Stimulated activated CD4-positive, alpha-beta T cell treated with anti-CD3 and anti-CD28 coated beads, Interleukin-15, amount 100 ng/mL, for 1 hour (primary cell): ENCODE measurements at places on chromosomes 1 and 21.

GRCh38 chr1:26224606-26225005 is 9.4 kb upstream of the CEP85 start:
- DNase-seq, result no peak

- DNase-seq, result no peak
Measured at GRCh38 chr21:41640748-41641509, 125.9 kb downstream of the RIPK4 start.

DNA sequence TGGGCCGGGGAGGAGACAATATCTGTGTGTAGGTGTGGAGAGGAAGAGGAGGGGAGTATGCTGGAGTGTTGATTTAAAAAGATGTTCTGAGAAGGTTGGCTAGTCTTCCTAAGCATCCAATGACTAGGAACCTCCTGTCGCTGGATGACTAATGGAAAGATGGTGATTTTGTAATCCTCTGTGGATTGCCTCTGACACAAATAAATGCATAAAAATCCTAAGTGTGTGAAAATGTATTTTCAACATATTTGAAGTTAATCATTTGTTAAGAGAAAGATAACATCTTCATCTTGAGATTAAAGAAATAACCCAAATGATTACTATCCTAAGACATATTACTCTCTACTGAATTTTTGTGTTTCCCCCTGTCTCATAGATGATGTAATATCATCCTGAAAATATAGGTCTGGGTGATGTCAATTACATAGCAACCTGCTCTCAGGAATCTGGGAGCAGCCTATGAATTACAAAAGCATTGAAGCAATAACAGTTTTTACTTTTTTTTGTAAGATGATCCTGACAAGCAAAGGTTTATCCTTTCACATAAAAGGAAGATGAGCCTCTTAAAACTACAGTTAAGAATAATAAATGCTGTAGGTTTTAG is 220.5 kb upstream of the MAP1LC3C start:
- DNase-seq, result no peak

- DNase-seq, result no peak
Measured at GRCh38 chr1:30284226-30284625, 439.2 kb downstream of the MATN1 start.

DNA sequence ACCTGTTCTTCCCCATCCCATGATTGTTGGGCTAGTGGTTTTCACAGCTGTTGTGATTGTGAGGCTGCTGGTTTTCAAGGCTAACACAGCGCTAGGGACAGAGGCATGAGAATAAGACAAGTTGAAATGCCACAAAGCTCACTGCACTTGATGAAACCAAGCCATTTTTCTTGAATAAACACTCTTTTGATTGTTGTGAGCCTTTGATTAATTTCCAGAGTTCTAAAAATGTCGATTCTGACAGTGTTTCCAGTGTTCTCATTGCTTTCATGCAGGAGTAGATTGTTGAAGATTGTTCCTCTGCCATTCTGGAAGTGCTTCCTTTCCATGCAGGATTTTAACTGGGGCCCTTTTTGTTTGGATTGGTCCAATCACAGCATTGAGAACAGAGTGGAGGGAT is 134.9 kb upstream of the GRIK3 start:
- no peak for DNase-seq

GRCh38 chr21:29424728-29425127 is 126.0 kb downstream of the BACH1 start:
- no peak for DNase-seq

- DNase-seq, result no peak
Measured at GRCh38 chr1:215872658-215873057, 305.6 kb downstream of the KCTD3 start.

- no peak for DNase-seq
Measured at GRCh38 chr1:116211294-116211693, 100.1 kb downstream of the MAB21L3 start.

DNA sequence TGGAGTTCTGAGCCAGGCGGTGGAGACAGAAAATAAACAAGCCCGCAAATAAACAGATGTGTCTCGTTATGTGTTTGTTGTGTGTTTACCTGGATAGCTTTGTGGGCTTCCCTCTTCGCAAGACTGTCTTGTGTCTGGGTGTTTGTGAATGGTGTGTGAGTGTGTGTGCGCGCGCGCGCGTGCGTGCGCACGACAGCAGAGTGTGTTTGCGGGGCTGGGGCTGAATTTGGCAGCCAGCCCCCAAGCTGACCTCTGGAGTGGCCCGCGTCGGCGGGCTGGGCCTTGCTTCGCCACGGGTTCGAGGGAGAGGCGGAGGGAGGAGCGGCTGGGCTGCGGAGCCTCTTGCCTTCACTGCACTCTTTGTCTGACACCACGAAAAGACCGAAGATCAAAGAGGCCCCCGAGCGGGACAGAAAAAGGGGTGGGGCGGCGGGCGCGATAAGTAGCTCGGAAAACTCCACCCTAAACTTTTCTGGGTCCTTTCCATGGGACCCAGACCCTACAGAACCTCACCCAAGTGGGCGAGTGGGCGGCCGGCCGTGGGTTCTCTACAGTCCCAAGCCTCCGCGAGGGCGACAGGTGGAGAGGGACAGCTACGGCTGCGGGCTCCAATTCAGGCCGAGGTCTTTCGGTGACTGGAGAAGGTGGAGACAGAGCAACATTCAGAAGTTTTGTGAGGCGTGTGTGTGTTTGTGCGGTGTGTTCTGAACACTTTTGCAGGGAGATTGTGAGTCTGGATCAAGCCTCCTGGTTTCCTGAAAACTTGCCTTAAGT is 14.5 kb downstream of the PAX7 start:
- DNase-seq, result no peak

DNA sequence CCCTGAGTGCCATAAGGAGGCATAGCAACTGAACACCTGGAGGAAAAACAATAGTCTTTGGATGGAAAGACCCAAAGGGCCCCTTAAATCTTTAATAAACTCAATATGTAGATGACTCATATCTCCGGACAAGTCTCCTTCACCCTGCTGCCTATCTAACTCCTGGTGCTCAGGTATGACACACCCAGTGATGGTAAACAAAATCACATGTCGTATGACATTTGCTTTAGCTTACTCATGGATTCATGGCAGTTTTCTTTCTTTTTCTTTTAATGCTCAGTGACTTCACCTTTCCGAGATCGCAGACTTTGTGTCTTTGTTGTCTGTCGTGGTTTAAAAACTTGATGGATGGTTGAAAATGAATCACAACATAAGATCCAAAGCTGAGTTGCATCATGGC is 208.5 kb upstream of the PROX1 start:
- DNase-seq, result no peak

DNA sequence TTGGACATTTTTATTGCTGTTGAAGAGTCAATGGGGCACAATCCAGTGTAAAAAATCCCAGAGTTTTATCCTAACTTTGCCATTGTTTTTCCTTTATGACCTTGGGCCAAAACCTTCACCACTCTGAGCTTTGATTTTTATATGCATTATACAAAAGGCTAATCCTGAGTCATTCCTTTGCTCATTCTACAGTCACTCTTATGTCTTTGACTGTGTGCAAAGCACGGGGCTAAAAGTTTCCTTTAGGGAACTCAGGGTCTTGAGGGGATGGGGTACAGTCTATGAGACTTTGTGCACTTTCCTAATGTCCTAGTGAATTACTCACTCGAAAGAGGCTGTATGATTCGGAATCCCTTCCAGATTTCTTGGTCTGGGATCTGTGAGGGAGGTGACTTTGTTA is 543.2 kb upstream of the CAMK1G start:
- no peak for DNase-seq

GRCh38 chr1:212232090-212232489 is 53.1 kb upstream of the PPP2R5A start:
- no peak for DNase-seq

- DNase-seq, result no peak
Measured at GRCh38 chr1:245074232-245074747, 80.5 kb upstream of the KIF26B start.

GRCh38 chr1:34721646-34722355 is 33.0 kb upstream of the GJB5 start:
- no peak for DNase-seq

- DNase-seq, result no peak
Measured at GRCh38 chr1:30327370-30328099, 395.9 kb downstream of the MATN1 start.

GRCh38 chr1:174022976-174023277 is 770 bp upstream of the RC3H1 start:
- DNase-seq, result no peak

GRCh38 chr1:221740993-221741702 is 741 bp downstream of the DUSP10 start:
- no peak for DNase-seq
